ENCODE measurements at places on chromosomes 3 and 15.

- DNase-seq = no peak
These were observed 11.3 kb downstream of the GTF2E1 start for GRCh38 chr3:120753810-120754209.

- no peak for DNase-seq
These were observed 1.6 kb downstream of the EIF4E3 start for GRCh38 chr3:71723452-71724170.

DNA sequence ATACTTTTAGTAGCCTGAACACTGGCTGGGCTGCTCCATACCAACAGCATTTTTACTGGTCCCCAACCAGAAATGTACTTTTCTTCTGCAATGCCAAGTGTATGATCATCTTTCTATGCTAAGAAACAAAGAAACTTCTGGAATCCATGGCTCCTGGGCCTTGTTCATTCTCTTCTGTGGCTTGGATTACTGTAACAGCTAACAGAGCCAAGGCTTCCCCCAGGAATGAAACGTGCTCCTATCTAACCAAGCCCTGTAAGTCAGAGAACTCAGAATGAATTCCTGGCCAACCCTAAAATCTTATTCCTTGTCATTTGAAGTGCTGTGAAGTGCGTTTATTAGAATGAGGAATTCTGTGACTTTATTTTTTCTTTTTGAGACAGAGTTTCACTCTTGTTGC lies 102.9 kb upstream of the RAD18 start:
- DNase-seq = no peak

- DNase-seq = no peak
These were observed 42.0 kb upstream of the IMPG2 start for GRCh38 chr3:101362406-101362805.

- DNase-seq = no peak
These were observed 25.4 kb upstream of the MRPS22 start for GRCh38 chr3:139318431-139318816.

GRCh38 chr3:140416666-140417065 lies 261.2 kb upstream of the TRIM42 start:
- no peak for DNase-seq

Data from D721Med (cell line).